Renal cortical epithelial cell (primary cell): ENCODE measurements at places on chromosomes 5 and 9. TPM values are rescaled to one million over a fixed set of nuclear protein-coding genes. Genes with fewer than 3 reads are reported as not detected.

Gene SVEP1
- under 0.01 and 0.17 TPM in 2 replicates for total RNA-seq

Gene FOXD4
- 0.20 TPM in 1 of 2 replicates, not detected in the other for total RNA-seq

Gene C9orf153
- 0.15 TPM in 1 of 2 replicates, not detected in the other for total RNA-seq

Gene TPM2
- 51.4 and 124 TPM in 2 replicates for total RNA-seq

Gene CCDC69
- total RNA-seq = 1.1 and 1.6 TPM in 2 replicates

Gene SET
- 395 and 577 TPM in 2 replicates for total RNA-seq

GRCh38 chr9:84403288-84403687, 62.7 kb upstream of the SLC28A3 start:
- no peak for DNase-seq

- no peak for DNase-seq
Observed at GRCh38 chr9:65449423-65449822, 164.4 kb upstream of the FOXD4L5 start.

- DNase-seq = peak; percentile 4
Observed at GRCh38 chr9:26271495-26272122, 593.4 kb upstream of the TUSC1 start.

DNA sequence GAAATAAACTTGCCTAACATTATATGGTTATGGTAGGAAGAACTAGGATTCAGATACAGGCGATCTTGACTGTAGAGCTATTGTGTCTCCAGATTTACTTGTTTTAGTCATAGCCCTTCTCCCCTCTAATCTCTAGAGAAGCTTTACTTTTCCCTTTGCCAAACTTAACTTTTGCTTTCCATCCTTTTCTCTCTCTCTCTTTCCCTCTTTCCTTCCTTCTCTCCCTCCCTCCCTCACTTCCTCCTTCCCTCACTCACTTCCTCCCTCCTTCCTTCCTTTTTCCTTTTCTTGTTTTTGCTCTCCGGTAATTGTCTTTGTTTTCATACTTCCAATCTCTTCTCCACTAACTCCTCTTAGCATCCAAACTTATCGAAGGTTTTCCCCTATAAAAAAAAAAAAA, 10.4 kb downstream of the UBE2D2 start:
- DNase-seq = no peak

DNA sequence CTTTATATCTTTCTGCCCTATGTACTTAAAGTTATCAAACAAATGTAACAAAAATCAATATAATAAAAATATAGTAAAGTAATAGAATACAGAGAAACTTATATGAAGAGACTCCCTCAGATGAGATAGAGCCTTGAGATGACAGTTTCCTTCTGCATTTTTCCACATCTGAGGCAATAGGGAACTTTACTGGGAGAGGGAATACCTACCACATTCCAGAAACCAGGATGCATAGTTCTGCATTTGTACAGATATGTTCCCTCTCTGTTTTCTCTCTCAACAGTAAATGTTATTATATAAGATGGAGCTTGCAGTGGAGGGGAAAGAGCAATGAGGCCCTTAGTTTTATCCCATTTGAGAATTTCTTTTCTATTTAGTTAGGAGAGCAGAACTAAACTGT, 109.6 kb upstream of the KCNN2 start:
- no peak for DNase-seq

GRCh38 chr5:956941-957747, 51.5 kb upstream of the NKD2 start:
- peak; percentile 88 for DNase-seq

DNA sequence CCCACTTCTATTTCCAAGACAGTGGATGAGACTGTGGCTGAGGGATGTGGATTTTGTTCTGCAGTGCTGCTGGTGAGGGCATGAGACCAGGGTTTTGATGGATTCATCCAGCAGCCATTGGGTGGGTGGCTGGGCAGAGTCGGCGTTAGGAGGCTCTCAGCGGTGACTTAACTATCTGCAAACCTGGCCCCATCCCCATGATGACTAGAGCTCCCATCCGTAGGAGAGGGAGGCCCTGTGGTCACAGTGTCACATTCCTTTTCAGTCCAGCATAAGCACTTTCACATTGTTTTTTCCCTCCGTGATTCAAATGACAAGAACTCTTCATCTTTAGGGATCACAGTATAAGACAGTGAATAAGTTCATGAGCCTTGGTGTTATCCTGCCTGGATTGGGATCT, 60.4 kb upstream of the SPRY4 start:
- DNase-seq = no peak

DNA sequence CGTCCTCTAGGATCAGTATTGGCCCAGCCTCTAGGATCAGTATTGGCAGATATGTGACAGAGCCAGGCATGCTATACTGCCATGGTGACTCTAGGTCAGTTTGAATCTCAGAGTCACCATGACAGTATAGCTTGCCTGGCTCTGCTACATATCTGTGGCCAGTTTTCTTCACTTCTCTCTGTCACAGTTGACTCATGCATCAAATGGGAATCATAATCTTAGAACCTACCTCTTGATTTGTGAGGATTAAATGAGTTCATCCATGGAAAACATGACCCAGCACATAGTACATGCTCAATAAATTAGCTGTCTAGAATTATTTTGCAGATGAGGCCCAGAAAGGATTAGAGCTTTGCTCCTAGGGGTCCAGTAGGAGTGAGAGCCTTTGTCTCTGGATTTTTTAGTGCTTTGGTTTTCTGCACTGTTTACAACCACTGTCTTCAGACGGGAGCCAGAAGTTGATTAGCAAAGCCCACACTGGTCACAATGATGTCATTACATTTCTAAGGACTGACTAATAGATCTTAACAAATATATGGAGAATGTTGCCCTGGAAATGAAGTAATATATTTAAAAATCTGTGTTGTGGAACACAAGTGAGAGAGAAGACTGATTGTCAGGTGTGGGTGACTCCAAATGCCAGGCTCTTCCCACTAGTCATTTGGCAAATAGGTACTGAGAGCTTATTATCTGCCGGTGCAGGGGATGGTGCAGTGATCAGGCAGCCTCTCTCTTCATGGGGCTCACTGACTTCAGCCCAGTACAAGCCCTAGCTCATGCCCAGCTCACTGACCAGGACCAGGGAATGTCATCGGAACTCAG, 76.0 kb downstream of the COL15A1 start:
- peak; percentile 97 for DNase-seq

- peak; percentile 50 for DNase-seq
Observed at GRCh38 chr9:129258124-129258822, 80.2 kb upstream of the IER5L start.

- DNase-seq = peak; percentile 37
Observed at GRCh38 chr5:57317341-57317740, 143.5 kb downstream of the GPBP1 start.

GRCh38 chr9:129703667-129704355, 38.4 kb downstream of the PRRX2 start:
- no peak for DNase-seq

DNA sequence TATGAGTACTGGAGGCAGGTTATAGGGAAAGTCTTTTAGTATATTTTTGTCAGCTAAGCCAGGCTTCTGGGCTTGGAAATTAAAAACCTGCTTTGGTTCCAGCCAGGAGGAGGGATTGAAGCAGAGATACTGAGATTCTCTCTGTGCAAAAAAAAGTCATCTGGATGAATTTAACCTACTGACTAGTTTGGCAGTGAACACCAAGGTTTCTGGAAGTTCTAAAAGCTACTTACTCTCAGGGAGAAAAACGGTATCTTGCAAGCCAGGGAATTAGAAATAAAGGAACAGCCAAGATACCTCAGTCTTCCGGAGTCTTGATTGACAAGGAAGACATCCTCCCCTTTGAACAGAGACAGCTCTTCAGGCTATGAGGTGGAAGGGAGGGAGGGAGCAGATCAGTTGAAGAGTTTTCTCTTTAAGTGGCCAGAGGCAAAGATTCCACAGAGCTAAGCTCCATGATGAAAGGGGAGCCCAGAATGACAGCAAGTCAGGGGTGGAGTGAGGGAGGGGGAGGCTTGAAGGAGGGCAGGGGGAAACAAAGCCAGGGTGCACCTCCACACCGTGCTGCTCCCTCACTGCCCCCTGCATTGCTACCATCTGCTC, 8.3 kb upstream of the ZBTB34 start:
- DNase-seq = no peak

GRCh38 chr9:96222132-96222531, 79.8 kb downstream of the HSD17B3 start:
- no peak for DNase-seq

GRCh38 chr5:34716986-34717385, 60.9 kb downstream of the RAI14 start:
- peak; percentile 82 for DNase-seq
